MCF 10A (cell line): ENCODE measurements at places on chromosomes 6 and 20.

DNA sequence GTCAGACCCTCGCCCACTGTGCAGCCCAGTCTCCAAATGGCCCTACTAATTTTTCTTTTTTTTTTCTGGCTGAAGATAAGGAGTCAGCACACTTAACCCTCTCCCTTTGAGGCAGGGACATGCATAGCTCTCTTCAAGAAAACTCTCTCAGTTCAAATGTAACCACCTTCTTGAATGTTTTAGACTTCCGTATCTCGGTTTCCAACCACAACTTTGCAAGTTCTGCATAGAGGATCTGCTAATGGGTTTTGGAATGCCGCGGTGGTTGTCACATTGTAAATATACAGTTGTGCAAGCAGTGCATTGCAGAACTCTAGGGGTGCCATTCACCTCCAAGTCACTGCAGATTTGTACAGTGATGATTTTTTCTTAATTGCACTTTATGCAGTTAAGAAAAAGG lies 59.4 kb upstream of the SLC35B3 start:
- no peak for DNase-seq

DNA sequence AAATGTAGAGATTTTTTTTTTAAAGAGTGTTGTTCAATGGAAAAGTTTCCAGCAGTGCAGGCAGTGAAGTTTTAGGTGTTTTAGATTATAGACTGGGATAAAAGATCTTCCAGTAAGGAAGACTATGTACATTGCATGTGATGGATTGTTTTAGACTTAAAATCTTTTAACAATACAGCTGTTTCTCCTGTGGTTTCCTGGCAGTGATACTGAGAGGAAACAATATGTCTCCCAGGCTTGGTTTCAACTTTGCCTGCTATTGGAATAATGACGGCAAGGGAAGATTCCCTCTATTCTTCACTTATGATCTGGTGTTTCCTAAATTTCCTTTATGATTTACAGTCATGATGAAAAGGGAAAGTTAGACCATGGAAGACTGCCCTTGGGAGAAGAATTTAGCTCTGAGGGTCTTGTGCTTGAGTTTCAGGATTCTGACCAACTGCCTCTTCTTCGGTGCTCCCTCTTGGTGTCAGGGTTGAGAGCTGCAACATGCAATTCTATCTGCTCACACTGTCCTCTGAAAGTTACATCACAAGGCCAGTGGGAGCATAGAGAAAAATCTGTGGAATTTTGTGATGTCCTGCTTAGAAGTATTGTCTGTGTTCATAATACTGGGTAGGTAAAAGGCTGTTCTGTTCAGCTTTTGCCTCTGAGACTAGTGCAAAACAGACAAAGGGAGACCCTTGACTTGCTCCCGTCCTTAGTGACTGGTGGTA lies 262.8 kb upstream of the MAN1A1 start:
- DNase-seq, result no peak

DNA sequence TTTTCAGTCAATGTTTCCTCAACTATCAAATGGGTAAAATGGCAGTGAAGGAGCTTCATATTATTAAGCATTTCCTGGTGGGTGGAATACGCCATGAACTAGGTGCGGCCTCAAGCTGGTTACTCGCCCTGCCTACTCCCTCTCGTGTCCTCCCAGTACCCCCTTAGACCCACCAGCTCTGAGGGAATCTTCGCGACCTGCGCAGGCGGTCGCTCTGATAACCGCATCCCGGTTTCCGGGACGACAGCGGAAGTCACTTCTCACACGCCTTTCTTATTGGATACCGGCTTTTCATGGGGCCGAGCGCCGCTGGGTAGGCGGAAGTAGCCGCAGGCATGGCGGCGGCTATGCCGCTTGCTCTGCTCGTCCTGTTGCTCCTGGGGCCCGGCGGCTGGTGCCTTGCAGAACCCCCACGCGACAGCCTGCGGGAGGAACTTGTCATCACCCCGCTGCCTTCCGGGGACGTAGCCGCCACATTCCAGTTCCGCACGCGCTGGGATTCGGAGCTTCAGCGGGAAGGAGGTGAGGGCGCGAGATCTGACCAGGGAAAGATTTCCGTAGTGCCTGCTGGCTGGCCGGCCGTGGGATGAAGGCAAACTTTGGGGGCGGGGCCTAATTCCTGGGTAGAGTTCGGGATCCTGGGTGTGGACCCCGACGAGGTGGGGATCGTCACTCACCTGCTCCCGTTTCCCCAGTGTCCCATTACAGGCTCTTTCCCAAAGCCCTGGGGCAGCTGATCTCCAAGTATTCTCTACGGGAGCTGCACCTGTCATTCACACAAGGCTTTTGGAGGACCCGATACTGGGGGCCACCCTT lies at the start of gene PIGT:
PIGT (plus strand) TSS at position 320 of the 816 bp plus-strand sequence; CDS start at position 336, 16 bp downstream.
- DNase-seq, result peak; percentile 81

DNA sequence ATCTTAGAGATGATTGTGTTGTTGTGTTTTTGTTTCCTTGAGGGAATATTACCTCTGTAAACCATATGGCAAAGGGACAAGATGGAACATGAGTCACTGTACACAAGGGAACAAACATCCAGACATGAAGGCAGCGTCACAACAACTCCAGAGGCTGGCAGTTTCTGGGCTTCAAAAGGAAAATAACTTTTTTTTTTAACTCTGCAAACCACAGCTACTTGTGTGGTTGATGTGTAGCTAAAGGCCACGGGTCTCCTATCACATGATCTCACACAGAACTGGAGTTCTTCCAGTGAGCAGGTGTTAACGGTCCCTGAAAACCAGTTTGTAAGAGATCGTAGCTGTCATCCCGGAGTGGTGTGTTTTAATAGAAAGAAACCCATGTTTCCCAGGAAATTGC lies 33.2 kb upstream of the HBS1L start:
- no peak for DNase-seq

DNA sequence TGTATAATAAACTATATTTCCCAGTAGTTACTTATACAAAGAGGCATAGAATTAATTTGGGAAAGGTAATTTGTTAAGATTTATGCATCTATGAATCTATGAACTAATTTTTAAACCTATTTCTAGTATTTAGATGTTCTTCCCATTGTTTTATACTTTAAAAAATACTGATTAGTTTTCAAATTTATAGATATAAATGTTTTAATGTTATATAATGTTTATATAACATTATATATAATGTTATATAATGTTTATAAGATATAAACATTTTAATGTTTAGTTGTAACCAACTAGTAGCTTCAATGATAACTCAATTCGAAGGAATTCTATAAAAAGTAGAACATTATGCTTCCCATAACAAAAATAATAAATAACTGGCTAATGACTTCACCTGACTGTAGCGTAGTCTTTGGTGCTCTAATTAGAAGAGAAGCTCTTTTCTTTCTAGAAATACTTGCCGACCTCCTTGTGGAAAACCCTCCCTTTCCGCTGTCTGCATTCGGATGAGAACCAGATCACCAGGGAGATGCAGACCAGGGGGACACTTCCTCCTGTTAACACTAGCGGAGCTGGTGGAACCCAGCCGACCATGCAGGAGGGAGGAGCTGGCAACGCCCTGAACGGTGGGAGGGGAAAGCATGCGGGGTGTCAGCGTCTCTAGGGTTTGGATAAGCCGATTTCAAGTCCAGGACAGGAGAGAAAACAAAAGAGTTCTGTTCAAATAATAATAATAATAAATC lies 158.4 kb downstream of the OR2B2 start:
- peak; percentile 93 for DNase-seq
